ENCODE measurements at places on chromosomes 16 and 17.

DNA sequence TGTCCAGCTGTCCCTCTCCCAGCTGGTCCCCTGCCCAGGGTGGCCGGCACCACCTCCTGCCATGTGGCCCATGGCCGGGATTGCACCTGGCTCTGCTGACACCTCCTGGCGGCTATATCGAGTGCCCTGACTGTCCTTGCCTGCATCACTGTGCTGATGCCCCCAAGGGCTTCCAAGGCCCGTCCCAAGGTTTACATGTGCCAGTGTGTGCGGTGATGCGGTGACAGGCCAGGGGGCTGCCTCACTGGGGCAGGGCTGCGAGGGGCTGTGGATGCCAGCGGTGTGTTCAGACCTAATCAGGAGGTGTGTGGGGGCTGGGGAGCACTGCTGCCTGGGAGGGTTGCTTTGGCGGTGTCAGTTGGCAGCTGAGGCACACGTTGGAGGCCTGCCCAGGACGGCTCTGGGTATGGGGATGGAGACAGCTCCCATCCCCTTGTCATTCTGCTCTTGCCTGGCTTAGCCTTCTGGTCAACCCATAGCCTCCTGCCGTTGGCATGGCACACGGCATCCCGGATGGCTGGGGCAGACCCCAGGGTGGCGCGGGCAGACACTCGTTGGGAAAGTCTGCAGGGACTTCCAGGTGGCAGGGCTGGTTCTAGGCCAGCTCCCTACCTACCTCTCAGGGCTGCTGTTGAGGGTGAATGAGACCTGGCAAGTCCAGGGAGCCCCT is 5.5 kb downstream of the MAP2K3 start:
- DNase-seq = peak; percentile 36

GRCh38 chr17:79575229-79575628 is 35.6 kb downstream of the RBFOX3 start:
- DNase-seq = no peak

- DNase-seq = no peak
Measured at GRCh38 chr17:80424878-80425765, 10.2 kb downstream of the ENDOV start.

GRCh38 chr17:50428831-50429424 is 2.9 kb downstream of the ACSF2 start:
- DNase-seq = no peak

- peak; percentile 47 for DNase-seq
Measured at GRCh38 chr17:57357392-57357784, 101.1 kb downstream of the MSI2 start.

- no peak for DNase-seq
Measured at GRCh38 chr16:87874639-87875427, 5.5 kb upstream of the SLC7A5 start.

DNA sequence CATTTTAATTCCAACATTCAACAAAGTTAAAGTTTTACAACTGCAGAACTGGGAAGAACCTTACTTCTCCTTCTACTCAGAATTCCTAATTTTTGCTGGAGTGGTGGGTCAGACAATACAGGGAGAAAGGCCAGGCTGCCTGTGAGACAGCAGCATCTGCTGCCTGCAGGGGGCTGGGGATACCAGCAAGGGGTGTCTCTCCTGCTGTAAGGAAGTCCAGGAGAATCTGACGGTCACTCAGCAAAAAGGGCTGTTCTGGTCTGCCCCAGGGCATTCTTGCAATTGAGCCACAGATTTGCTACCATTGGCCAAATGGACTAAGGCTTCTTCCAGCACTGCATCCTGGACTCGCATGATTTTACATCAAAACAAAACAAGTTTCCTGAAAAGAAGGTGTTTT is 426.6 kb upstream of the CDH11 start:
- DNase-seq = no peak

DNA sequence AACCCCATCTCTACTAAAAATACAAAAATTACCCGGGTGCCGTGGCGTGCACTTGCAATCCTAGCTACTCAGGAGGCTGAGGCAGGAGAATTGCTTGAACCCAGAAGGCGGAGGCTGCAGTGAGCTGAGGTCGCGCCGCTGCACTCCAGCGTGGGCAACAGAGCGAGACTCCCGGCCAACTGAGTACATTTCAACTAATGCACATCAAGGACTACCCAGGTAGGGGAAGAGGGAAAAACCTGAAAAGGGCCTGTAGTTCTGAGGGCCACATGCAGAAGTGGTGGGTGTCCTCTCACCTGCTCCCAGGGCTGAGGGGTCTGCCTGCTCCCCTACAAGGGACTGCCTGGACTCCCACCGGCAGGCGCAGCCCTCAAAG is 584 bp upstream of the SLC16A5 start:
- no peak for DNase-seq

DNA sequence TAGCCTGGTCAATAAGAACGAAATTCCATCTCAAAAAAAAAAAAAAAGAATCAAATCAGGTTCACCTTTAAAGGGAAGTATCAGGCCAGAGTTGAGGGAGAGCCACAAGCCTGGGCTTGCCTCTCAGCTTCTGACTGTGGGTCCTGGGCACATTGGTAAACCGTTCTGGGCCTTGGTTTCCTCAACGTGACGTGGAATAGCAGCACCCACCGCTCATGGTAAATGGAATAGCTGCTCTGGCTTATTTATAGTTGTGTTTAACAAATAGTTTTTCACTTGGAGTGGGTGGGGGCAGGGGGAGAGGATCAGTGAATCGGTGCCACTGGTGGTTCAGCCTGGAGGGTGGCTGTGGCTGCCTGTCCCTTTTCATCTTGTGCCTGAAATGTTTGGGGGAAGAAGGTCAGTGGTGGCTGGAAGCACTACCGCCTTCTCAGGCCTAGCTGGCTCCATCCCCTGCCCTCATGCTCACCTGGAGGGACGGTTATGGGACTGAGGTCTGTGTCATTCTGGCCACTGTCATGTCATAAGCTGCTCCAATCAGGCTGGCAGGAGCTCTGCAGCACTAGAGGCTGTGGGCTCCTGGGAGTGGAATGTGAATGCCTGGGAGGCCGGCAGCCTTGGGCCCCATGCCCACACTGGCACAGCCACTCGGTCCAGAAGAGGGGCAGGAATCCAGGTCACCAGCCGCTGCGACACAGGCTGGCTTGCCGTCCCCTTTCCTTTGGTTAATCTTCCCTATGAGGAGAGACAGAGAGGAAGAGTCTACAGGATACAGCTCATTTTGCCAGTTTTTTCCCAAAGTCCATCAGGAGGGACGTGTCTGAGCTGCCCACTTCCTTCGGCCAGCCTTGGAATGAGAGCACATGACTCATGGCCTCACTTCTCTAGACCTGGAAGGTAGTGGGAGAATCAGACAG is 27.0 kb downstream of the CCR7 start:
- no peak for DNase-seq

DNA sequence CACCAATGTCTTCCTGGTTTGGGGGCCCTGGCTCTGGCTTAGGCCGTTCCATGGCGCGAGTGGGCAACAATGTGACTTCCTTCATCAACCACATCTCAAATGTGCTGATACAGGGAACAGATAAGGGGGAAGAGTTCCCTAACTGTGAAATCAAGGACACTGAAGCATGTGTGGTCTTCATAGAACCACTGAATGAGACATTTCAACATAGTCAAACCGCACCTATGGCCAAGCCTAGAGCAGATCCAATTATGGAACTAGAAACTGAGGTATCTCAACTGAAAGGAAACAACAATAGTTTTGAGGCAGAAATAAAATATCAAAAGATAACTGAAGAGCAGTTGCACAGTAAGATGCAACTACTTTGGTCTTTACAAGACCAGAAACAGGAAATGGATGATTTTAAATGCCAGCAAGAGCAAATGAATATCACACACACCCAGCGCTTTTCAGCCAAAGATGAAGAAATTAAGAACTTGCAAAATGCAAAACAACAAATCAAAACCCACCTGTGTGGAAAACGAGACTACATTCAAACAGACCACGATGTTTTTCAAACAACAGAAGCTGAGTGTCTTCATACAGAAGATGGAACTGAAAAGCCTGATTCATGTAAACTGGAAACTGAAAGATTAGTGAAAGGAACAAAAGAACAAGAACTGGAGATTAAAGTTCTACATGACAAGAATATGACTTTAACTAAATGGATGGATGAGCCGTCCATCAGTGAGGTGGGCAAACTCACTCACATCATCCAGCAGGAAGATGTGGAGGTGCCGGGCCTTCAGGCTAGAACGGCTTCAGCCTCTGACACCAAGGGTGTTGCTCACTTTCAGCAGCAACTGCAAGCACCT is 18.1 kb upstream of the LCMT1 start:
- DNase-seq = no peak

- no peak for DNase-seq
Measured at GRCh38 chr17:55177159-55177854, 87.5 kb upstream of the HLF start.

DNA sequence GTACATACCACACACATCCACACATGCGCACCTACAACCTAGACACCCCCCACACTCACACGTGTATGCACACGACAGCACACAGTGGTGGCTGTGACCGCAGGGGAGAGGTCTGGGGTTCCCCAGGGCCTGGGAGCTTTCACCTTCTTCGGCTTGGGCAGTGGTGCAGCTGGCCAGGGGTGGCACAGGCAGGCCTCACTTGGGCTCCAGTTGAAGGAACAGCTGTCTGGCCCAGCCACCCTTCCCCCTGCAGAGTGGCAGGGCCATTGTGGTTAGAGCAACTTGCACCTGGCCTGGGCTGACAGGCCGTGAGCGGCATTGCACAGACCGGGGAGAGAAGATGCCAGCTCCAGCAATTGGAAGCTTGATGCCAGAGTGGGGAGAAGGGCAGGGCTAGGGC is 114.5 kb upstream of the GSE1 start:
- no peak for DNase-seq

- DNase-seq = no peak
Measured at GRCh38 chr17:77651988-77652387, 306.5 kb upstream of the TNRC6C start.

DNA sequence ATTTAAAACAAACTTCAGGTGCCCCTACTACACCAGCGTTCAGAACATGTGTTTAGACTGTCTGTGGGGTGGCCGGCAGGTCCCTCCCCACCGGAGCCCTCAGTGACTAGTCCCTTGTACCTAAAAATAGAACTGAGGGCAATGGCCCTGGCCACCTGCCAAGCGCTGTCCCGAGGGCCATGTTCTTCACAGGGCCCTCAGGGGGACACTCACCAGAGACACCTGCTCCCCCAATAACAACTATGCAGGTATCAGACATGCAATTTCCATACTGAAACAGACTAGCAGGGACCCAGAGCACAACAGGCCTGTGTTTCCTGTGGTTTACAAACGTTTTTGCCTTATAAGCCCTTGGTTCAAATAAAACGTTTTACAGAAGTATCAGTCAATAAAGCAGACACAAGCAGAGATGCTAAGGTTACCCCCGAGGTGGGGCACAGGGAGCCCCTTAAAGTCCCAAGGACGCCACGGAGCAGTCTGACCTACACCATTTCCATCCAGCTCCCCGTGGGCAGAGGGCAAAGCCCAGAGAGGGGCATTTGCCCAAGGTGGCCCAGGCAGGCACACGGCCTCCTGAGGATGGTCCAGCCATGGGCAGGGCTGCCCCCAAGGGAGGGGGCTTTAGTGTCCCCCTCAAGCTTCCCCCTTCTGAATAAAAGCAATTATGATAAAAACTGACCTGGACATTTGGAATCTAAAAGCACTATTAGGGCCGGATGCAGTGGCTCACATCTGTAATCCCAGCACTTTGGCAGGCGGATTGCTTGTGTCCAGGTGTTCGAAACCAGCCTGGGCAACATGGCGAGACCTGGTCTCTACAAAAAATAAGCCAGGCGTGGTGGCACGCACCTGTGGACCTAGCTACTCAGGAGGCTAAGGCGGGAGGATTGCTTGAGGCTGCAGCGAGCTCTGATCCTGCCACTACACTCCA is 896 bp upstream of the MYLK3 start:
- DNase-seq = no peak

- peak; percentile 47 for DNase-seq
Measured at GRCh38 chr17:59786536-59787319, 79.3 kb downstream of the VMP1 start.

- no peak for DNase-seq
Measured at GRCh38 chr17:58330538-58330996, 2.0 kb upstream of the TSPOAP1 start.

DNA sequence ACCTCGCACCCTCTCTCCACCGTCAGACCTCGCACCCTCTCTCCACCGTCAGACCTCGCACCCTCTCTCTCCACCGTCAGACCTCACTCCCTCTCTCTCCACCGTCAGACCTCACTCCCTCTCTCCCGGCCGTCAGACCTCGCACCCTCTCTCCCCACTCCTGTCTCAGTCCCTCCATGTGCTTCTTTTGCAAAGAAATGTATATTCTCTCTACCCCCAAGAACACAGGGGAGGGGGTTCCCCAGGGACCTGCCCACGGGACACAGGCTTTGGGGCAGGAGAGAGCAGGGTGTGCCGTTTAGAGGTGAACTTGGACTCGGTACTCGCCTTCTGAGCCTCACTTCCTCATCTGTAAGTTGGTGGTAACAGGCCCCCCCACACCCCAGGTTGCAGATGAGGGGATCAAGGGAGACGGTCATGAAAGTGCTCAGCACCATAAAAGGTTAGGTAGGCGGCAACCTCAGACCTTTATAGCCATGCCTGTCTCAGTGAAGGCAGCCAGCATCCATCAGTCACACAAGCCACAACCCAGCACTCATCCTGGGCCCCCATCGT is 63.7 kb downstream of the RPH3AL start:
- DNase-seq = no peak

GRCh38 chr16:80591071-80591915 is 50.5 kb downstream of the DYNLRB2 start:
- no peak for DNase-seq

- no peak for DNase-seq
Measured at GRCh38 chr17:36946726-36947091, 2.0 kb upstream of the AATF start.

DNA sequence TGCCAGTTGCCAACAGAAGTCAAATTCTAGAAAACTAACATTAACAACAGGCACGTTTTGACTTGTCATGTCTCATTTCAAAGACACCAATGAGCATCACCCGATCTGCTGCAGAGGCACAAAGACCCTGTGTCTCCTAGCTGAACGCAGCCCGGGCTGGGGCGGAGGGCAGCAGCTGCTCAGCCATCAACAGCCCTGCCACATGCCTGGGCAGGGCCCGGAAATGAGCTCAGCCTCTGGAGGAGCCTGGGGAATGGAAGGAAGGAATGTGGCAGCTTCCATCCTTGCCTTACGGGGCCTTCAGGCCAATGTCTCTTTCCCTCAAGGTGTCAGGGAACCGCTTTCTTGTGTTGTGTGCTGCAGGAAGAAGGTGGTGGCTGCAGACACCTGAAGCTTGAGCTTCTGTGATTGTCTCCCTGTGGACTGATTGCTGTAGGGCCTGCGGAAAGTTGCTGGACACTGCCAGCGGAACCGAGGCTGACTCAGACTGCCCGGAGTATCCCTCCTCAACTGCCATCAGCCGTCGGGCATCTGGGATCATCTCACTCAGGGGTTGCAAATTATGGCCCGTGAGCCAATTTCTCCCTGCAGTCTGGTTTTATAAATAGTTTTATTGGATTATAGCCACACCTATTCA is 7.3 kb downstream of the CDH13 start:
- no peak for DNase-seq

DNA sequence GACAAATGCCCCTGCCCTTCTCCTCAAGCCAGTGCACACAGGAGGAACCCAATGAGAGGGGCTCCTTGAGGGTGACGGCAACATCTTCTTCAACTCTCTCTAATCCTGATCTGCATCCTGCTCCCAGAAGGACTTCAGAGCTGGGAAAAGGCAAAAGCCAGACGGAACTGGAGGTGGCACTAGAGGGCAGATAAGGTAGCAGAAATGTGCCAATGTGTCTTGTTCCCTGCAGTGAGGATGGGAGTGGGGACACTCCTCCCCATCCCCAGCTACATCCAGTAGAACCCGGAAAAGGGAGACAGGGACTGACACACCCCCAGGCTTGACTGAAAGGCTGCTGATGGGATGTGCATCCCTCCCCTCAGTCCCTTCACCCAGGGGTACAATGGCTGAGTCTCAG is 28.5 kb downstream of the SRCIN1 start:
- no peak for DNase-seq

GRCh38 chr16:78326731-78327130 is 227.3 kb downstream of the WWOX start:
- DNase-seq = no peak
